CD4-positive, alpha-beta memory T cell (primary cell): ENCODE measurements at places on chromosomes 1 and 21. TPM values are rescaled to one million over a fixed set of nuclear protein-coding genes. Genes with fewer than 3 reads are reported as not detected.

- no peak for DNase-seq
These were observed 309.5 kb downstream of the PCP4 start for GRCh38 chr21:40176724-40177123.

DNA sequence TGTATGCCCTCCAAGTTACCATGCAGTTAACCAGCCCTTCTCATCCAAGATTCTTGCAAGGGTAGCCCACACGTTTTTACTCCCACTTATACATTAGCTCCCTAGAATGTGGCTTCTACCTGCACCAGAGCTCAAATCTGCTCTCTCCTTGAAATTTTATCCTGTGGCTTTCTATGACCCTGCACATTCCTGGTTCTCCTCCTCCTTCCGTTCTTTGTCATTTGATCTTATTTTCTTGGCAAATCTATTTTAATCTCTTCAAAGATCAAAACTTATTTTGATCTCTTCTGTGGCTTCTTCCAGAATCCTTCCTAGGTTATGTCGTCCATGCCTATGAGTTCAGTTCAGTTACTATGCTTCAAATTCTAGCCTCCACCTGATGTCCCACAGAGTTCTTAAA is 115.6 kb upstream of the GUCA2B start:
- no peak for DNase-seq

- DNase-seq = peak; percentile 19
These were observed 62.9 kb downstream of the MDM4 start for GRCh38 chr1:204578867-204579664.

- DNase-seq = peak; percentile 77
These were observed at the start of gene RNASEL for GRCh38 chr1:182588500-182589396. Gene RNASEL (minus strand): TSS chr1:182589256. CDS start chr1:182586806, 2,450 bp downstream.

DNA sequence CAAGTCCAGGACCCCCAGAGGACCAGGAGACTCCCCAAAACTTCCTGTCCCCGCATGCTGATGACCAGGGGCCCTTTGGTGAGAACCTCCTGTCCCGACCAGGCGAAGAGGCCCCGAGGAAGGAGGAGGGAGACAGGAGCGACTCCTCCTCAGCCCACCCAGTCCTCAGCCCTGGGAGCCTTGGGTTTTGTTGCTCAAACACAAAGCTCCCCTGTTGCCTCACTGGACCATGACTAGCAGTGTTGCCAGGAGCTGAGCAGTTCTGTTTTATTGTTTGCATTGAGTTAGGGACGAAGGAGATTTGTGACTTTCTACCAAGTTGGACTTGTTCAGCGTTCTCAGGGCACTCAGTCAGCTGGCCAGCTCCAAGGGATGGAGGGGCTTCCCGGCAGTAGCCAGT is 10.0 kb downstream of the UMODL1 start:
- no peak for DNase-seq

DNA sequence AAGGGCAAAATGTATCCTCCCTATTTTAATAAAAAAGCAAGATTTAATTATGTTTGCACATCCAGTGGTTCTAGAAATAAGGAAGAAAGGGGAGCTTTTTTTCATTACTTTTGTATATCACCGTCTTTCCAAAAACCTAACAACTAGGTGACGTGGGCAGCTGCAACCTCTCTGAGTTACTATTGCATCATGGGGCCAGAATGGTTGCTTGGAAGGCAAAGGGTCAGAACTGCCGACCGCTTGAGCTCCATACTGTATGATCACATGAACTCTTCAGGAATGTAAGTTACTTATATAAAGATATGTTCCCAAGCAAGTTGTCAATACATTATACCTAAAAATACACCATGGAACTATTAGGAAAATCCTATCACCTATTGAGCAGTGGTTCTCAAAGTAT is 85.6 kb upstream of the HIVEP3 start:
- DNase-seq = no peak

DNA sequence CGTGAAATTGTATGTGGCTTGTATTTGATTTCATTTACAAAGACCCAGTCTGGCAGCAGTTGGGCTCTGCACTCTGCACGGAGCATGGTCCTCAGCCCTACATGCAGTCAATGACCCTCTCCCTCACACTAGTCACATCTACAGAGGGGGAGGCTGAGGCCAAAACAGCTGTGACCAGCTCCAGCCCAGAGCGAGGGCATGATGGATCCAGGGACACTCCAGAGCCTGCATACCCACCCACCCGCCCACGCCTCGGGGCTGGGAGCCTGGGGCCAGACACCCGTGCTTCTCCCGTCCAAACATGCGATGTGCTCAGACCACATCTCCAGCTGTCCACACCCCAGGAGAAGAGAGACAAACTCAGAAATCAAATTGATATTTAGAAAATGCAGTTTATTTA is 14.0 kb upstream of the PRDM16 start:
- no peak for DNase-seq

DNA sequence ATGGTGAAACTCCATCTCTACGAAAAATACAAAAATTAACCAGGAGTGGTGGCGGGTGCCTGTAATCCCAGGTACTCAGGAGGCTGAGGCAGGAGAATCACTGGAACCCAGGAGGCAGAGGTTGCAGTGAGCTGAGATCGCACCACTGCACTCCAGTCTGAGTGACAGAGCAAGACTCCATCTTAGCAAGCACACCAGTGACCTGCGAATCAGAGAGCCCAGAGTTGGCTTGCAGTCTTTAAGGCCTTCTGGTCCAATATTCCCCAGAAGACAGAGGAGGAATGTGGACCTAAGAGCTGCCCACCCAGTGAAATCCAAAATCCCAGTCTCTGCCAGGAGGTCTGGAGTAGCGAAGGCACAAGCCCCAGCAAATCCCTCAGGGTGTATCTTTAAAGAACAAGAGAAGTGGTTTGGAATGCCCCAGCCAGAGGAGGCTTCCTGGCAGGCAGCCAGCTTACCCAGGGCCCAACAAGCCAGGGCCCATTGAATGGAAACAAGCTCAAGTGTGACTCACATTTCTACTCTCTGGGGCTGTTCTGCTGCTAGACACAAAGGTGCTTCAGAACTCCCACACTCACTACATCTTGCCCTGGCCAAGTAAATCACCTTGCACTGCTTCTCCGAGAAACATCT is 23.9 kb downstream of the GPR161 start:
- no peak for DNase-seq

DNA sequence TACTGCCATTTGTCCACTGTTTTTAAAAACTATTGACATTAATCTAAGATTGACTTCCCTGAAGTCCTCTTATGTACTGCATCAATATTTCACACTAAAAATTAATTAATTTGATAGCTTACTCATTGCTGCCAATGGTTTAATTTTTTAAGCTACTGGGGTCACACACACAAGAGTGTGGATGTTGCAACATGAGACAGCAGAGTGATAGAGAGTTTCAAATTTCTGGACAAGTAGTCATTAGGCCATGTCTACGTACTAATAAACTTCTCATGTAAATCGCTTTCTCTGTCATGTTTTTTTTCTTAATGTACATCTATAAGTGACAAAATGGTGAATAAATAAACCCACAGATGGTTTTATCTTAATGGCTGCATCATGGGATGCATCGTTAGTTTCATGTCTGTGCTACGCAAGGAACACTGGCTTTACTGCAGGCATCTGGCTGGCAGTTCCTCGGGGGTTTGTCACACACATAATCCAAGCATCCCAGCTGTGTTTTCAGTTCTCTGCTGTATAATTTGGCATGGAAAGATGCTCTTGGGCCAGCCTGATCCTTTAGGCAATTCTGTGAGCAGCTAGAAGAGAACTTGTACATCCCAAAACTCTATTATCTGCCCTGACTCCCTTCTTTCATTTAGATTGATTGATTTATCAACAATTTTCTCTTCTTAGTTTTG is 16.4 kb upstream of the CHODL start:
- no peak for DNase-seq

DNA sequence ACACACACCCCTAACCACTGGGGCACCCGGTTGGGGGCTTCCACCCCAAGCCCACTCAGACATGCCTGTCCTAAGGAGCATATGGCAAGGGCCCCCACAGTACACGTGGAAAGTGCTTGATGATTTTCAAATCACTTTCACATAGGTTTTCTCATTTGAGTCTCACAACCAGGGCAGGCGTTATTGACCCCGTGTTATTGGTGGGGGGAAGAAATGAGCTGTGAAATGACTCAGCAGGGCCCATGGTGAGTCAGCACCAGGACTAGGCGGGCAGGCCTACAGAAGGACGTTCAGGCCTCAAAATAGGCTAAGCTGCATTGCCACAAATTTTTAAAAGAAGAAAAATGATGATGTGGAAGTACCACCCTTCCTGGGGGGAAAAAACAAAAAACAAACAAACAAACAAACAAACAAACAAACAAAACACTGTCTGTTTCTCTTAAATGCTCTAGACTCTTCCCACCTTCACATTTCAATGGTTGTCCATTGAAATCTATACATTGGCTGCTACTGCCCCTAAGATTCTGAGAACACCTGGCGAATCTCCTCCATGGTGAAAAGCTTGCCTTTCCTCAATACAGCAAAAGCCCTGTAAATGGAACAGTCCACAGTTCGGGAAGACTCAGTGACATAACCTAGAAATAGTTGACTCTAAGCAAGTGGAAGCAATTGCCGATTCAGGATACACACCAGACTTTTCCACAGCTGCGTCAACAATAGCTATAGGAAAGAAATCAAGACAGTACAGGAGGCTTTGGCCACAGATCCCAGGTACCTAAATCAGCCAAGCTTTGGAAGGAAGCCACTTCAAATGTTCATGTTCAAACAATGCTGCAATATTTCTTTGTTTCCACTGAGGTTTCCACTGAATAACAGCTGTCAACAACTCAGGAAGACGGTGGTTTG is 234.7 kb downstream of the TOMM20 start:
- DNase-seq = no peak

- DNase-seq = no peak
These were observed 972.2 kb downstream of the TTLL7 start for GRCh38 chr1:83026745-83027144.

DNA sequence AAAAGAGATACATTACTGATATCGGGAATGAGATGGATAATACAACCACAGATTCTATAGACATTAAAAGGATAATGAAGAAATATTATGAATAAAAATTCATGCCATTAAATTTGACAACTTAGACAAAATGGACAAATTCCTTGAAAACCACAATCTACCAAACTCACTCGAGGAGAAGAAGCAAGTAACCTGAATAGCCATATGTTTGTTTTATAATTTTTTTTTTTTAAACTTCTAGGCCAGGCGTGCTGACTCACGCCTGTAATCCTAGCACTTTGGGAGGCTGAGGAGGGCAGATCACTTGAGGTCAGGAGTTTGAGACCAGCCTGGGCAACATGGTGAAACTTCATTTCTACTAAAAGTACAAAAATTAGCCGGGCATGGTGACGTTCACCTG is 327.9 kb downstream of the VAV3 start:
- no peak for DNase-seq

DNA sequence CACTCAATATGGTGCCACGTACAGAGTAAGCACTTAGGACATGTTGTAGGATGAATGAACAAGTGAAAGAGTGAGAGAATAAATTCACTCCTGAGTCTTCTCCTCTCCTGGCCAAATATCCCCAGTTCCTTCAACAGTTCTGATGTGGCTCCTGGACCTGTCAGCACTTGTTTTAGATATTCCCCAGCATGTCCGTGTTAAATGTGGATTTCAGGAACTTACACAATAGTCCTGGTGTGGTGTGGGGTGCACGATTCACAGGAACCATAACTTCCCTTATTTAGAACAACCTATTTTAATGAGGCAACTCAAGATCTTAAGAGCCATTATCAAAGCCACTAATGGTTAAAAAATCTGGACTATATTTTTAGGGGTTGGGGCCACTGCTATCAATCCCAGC is 39.0 kb upstream of the MYSM1 start:
- DNase-seq = no peak

DNA sequence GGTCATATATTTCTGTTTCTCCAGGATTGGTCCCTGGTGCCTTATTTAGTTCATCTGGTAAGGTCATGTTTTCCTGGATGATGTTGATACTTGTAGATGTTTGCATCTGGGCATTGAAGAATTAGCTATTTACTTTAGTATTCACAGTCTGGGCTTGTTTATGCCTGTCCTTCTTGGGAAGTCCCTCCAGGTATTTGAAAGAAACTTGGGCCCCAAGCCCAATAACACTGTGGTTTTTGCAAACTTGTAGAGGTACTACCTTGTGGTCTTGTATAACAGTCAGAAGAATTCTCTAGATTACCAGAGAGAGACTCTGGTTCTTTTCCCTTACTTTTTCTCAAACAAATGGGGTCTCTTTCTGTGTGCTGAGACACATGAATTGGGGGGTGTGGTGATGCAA is 251.4 kb upstream of the B3GALT2 start:
- peak; percentile 17 for DNase-seq

DNA sequence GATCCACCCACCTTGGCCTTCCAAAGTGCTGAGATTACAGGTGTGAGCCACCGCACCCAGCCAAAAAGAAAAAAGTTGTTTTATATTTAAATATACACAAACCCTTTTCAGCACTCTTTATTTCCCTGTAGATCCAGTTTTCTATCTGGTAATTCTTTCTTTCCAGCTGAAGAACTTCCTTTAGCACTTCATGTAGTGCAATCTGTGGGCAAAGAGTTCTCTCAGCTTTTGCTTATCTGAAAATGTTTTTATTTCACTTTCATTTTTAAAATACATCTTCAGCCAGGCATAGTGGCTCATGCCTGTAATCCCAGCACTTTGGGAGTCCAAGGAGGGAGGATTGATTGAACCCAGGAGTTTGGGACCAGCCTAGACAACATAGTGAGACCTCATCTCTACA is 28.5 kb upstream of the HYI start:
- DNase-seq = no peak

- no peak for DNase-seq
These were observed 189.7 kb downstream of the FGGY start for GRCh38 chr1:59486615-59487014.

DNA sequence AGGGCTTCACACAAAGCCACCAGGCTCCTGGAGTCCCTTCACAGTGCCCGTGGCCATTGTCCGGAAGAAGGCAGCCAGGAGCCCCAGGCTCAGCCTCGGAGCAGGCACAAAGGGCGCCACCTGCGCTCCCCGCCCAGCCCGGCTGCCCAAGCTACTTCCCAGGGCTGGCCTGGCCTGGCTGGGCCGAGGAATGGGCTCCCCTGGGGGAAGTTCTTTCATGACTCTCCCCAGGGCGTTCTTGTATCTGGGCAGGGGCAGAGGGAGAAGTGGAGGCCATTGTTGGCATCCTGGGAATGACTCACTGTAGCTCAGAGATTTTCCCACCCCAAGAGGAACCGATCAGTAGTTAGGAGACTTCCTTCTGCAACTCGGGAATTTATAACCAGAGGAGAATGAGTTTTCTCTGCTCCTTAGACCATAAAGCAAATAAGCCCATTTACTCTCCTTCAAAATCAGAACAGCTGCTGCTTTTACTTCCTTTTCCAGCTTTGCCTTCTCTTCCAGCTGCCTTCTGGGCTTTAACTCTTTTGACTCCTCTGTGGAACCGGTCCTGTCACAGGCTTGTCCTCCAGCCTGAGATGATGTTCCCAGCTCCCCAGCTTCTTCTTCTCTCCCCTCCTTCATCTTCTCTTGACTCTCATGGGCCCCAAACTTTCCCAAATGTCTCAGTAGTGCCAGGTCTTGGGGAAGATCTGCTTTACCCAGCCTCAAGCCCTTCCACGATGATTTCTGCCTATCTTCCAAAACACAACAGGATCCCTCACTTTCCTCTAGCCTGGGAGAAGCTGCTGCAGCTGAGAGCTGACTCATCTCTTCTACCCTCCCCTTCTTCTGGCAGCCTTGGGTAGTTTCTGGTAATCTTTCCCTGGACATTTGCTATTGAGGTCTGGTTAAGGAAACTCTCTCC is 118.7 kb upstream of the CD34 start:
- no peak for DNase-seq

The PLA2G2D gene
- total RNA-seq = not detected

The KCNA3 gene
- 124 TPM for total RNA-seq

The SDC3 gene
- total RNA-seq = 0.64 TPM

The TAS1R3 gene
- 1.5 TPM for total RNA-seq

The ELF3 gene
- 1.1 TPM for total RNA-seq

The CRP gene
- not detected for total RNA-seq

The COL9A2 gene
- total RNA-seq = 2.1 TPM

The ATXN7L2 gene
- total RNA-seq = 7.4 TPM

The NR1I3 gene
- not detected for total RNA-seq
